Mesenteric fat pad (tissue), 1 donor: ENCODE measurements at places on chromosomes 2 and 18. TPM values are rescaled to one million over a fixed set of nuclear protein-coding genes. Genes with fewer than 3 reads are reported as not detected.

DNA sequence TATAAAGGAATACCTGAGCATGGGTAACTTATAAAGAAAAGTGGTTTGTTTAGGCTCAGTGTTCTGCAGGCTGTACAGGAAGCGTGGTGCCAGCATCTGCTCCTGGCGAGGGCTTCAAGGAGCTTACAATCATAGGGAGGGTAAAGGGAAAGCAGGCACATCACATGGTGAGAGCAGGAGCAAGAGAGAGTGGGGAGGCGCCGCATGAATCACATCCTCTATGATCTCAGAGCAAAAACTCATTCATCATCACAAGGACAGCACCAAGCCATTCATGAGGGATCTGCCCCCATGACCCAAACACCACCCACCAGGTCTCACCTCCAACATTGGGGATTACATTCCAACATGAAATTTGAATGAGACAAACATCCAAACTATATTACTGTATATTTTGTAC is 32.5 kb downstream of the R3HDM1 start:
- no peak for DNase-seq

DNA sequence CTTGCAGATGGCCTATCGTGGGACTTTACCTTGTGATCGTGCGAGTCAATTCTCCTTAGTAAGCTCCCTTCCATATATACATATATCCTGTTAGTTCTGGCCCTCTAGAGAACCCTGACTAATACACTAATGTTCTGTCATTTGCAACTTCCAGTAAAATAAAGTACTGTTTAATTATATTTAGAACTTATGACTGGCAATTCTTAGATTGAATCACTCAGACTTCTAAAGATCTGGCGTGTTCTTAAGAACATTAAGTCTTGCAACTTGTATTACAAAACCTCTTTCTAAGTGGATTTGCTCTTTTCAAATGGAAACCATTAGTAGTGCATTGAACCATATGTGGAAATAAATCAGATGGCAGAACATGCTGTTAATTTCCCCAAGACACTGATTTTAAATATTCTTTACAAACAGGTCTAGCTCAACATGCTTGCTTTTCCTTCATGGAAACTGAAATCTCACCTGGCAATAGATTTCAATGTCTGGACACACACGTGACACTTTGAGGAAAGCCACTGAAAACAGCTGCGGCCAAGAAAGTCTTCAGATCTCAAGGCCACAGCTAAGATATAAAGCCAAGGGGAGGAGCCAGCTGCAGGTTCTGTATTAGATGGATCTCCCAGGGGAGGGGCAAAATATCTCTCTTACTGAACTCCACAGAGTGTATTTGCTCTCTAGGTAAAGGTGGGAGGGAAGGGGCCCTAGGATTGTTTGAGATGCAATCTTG is 50.6 kb downstream of the PMAIP1 start:
- no peak for DNase-seq

GRCh38 chr18:59123588-59124369 is 15.9 kb upstream of the SEC11C start:
- DNase-seq, result no peak

GRCh38 chr2:182506606-182507005 is 79.8 kb upstream of the PDE1A start:
- no peak for DNase-seq

IGFBP5 gene
- total RNA-seq, result 497 TPM

DNA sequence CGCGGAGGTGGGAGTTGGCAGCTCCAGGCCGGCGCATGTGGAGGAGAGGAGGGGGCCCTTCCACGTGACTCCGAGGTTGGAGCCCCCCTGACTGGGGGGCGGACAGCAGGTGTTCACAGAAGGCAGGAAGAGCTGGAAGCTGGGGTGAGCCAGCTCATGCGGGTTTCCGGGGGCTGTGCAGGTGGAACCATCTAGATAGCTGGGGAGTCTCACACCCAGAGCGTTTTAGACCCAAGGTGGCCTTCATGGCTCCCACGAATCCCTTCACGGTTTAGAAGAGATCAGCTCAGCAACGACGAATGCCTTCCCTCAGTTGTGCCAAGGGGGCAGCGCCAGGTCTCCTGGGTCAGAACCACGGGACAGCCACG is 740.5 kb upstream of the SALL3 start:
- no peak for DNase-seq

GRCh38 chr2:47484396-47484795 is 81.4 kb downstream of the MSH2 start:
- no peak for DNase-seq

GRCh38 chr2:175743011-175743410 is 259.1 kb downstream of the LNPK start:
- no peak for DNase-seq

EML6 gene
- 2.4 TPM for total RNA-seq

DNA sequence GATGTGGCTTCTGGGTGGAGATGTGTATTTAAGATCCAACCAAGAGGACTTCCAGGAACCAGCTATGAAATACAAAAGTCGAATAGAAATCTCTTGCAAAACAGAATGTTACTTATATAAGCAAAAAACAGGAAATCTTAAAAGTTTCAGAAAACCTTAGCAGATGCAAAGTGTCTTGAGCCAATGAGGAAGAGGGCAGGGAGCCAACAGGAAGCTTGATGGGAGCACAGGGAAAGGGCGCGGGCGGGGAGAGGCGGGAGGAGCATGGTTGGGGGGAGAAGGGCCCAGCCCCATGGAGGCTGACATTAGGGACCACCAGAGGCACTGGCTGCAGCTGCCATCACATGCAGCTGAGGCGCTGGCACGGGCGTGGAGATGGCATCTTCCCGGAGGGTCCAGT is 203.3 kb downstream of the SNTG2 start:
- DNase-seq, result no peak
